ENCODE measurements at places on chromosomes 4 and X.

DNA sequence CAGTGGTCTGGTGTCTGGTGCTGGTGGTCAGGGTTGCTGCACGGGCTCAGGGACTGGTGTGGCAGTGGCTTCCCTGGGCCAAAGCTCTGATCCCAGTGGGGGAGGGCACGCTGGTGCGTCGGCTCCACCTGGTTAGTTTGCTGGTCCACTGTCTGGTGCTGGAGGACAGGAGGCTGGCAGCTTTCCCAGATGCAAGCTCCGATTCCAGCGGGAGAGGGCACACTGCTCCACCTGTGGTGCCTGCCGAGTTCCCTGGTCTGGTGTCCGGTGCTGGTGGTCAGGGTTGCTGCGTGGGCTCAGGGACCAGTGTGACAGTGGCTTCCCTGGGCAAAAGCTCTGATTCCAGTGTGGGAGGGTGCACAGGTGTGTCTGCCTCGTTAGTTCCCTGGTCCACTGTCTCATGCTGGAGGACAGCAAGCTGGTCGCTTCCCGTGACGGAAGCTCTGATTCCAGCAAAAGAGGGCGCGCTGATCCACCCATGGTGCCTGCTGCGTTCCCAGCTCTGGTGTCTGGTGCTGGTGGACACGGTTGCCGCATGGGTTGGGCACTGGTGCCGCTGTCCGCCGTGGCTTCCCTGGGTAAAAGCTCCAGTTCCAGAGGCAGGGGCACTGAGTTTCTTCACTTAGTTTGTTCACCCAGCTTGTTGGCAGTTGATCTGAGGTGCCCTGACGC, 5.8 kb downstream of the VMA21 start:
- no peak for DNase-seq

DNA sequence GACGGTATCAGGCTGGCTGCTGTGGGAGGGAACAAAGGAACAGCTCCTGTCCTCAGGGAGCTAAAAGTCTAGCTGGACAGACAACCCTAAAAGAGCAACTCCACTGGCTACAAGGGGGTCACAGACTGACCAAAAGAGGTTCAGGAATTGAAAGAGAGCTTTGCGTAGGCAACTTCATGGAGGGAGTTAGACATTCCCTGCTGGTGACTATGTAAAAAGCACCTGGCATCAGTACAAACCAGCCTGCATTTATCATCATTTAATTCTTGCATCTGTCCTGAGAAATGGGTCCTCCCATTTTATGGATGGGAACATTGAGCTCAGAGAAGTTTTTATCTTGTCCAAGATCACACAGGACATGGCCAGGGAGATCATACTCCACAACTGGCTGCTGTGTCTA, 1.4 kb upstream of the LGI2 start:
- no peak for DNase-seq

GRCh38 chr4:40379248-40379647, 44.1 kb downstream of the CHRNA9 start:
- no peak for DNase-seq

GRCh38 chr4:2330091-2331042, 68.5 kb upstream of the MXD4 start:
- no peak for DNase-seq

DNA sequence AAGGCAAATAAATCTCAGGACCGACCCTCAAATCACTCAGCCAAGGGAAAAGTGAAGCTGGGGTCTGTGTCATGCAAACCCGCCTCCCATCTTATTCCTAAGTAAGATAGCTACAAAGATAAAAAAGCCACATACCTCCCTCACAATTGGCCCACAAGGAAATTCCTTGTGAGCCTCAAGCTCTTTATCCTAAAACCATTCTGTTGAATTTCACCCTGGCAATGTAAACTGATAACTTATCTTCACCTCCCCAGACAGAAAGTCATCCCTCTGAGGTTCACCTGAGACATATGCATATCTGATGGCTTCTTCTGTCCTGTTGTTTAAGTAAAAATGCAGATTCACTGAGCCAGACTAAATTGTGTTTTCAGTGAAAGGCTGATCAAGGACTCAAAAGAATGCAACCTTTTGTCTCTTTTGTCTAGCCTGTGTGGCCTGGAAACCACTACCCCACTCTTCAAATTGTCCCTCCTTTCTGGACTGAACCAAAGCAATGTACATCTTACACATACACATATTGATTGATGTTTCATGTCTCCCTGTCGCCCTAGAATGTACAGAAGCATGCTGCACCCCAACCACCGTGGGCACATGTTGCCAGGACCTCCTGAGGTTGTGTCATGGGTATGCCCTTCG, 91.3 kb downstream of the MFAP3L start:
- DNase-seq: no peak
